ENCODE measurements at places on chromosomes 16 and 17.

- DNase-seq = no peak
Observed at GRCh38 chr16:404971-405486, 3.3 kb downstream of the DECR2 start.

DNA sequence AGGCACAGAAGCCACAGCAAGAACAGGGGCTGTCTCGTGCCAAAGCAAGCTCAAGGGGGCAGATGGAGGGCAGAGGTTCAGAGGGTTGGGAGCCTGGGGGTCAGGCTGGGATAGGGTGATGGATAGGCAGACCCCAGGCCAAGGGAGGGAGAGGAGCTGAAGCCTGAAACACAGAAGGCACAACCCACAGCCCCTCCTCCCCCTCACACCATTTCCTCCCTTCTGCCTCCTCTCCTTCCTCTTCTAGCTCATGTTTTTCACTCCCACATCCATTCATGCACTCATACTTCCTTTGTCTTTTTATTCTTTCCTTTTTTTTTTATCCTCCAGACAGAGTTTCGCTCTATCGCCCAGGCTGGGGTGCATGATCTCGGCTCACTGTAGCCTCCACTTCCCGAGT lies 61.1 kb downstream of the SOCS1 start:
- peak; percentile 50 for DNase-seq

GRCh38 chr17:45320931-45321461 lies 4.2 kb upstream of the MAP3K14 start:
- DNase-seq = peak; percentile 58

DNA sequence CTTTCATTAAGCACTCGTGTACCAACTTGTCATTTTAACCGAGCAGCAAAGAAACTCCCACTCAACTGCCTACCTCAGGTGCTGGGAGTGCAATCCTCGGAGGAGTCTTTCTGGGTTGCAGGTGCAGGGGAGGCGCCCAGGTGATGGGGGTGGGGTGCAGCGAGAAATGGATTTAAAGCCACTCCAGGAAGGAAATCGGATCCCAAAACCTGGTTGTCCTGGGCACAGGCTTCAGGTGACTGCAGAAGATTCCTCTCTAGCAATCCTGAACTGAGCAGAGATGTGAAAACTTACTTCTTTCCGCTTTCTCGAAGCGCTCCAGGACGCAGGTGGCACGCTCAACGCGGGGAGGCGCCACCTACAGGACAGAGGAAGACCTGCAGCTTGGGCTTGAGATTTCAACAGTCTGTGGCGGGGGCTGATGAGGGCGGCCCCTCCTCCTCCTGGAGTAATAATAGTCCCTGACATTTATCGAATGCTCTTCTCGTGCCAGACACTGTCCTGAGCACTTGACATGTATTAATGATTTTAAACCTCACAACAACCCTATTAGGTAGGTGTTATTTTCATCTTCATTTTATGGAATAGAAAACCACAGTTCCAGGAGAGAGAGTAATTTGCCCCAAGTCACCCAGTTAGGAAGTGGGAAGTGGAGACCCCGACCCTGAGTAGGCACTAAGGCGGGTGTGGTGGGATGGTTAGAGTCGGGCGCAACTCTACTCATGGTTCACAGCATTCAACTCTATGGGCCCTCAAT lies 27.2 kb upstream of the SKAP1 start:
- DNase-seq = peak; percentile 32

DNA sequence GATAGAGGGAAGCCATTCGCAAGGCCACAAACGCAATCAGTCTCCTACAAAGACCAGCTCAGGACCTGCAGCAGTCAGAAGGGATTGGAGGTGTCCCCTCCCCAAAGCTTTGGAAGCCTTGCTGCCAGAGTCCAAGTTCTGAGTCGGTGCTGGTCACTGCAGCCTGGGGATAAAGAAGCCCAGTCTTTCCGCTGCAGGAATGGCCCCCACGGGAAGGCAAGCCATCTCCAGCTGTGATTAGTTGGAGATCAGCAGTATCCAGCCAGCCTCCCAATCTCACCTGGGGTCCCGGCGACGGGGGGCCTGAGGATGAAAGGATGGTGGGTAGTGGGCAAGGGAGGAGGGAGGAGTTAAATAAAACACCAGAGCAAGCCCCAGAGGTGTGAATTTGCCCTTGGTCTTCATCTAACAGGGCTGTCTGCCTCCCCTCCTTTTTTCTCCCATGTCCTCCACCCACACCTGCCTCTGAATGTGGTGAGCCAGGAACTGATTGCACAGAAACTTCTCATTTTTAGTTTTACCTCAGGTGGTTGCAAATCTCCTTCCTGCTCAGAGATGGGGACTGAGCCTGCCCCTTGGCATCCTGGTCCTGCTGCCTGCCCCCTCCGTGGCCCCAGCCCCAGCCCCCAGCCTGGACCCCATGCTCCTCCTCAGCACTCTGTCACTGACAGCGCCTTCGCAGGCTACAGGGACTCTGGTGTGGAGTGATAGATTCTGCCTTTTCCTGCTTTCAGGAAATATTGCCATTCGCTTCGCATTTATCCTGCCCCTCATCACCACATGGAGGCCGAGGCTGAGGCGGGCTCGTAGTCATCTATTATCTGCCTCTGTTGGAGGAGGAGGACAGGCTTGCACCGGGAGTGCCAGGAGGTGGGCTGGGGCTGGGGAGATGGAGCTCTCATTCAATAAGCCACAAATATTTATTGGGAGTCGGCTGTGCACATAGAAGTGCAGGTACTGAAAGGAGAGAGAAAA lies 262.9 kb upstream of the SDK2 start:
- no peak for DNase-seq

GRCh38 chr16:31118223-31119155 lies 1.0 kb downstream of the KAT8 start:
- DNase-seq = peak; percentile 51

DNA sequence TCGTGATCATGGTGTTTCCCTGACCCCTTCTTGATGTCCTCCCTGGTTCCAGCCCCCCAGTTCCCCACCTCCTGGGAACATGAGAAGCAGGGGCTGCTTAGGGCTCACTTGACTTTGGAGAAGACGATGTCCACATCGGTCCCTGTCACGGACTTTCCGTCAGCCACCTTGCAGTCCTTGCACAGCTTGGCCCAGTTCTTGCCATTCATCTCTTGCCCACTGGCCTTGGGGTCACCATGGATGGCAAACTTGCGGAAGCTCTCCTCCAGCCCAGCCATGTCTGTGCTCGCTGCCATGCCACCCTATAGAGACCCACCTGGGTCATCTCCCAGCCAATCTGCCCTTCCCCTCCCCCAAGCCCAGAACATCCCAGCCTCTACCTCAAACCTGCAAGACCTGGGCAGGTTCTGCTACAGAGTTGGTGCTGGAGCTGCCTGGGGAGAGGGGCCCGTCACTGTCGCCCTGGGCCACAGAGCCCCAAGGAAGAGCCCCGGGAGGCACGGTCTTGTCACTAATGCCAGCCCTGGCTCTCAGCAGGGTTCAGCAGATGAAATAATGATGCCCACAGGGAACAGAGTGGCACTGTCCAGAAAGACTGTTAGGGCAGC lies 2.4 kb downstream of the TPPP3 start:
- no peak for DNase-seq

DNA sequence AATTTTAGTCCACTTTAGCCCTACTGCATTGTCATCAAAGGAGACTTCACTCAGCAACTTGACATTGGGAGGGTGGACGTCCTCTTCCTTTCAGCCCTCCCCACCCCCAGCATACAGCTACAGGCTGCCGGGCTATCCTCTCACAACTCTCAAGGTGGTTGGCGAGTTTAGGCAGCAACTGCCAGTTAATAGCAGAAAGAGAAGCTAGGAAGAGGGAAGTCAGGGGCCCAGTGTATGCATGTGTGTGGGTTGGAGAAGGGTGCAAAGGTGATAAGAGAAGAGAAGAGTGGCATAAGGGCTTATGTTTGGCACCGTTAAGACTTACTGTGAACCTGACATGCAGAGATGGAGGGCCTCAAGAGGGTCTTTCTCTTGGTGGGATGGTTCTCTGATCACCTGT lies 31.8 kb downstream of the CCL4 start:
- DNase-seq = no peak

DNA sequence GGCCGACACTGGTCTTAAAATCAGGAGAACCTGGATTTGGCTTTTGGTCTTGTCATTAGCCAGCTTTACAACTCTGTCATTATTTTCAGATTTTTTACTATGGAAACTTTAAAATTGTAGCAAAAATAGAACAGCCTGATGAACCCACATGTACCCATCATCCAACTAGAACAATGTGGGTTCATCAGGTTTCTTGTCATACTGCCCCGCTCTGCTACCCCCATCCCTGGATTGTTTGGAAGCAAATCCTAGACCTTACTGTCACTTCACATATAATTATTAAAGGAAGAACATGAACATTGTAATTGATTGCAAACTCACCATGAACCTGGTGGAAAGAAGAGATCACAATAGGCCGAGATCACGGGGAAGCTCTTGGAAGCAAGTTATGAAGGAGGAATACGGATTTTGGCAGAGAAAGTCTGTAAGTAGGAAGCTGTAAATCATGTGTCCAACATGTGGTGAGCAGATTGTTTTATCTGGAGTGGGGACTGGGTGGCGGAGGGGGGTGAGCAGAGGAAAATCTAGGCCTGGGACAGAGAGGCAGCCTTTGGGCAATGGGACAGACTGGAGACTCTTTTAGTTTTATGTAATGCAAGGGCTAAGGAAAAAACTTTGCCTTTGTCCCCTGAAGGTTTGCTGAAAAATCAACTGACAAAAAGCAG lies 67.0 kb downstream of the PITPNC1 start:
- no peak for DNase-seq

GRCh38 chr16:50193594-50193993 lies 40.5 kb downstream of the TENT4B start:
- no peak for DNase-seq

DNA sequence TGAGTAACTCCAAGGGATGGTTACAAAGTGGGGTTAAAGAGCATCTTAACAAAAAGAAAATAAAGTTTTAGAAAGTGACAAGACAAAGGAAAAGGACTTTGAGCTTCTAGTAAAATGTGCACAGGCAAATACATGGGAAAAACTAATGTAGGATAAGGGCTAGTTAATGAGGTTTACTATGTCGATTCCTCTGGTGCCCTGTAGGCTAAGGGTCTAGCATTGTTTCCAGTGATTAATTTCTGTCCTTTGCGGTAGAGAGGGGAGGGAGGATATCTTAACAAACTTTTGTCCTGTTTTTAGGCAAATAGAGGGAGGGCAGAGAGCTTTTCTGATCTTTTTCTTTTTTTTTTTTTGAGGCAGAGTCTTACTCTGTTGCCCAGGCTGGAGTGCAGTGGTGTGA lies 96.6 kb upstream of the SIAH1 start:
- no peak for DNase-seq

GRCh38 chr17:40470932-40471828 lies 27.9 kb downstream of the IGFBP4 start:
- no peak for DNase-seq
